ENCODE measurements at places on chromosomes 6 and 20. TPM values are rescaled to one million over a fixed set of nuclear protein-coding genes. Genes with fewer than 3 reads are reported as not detected.

The MUC21 gene
- not detected for total RNA-seq

The SMIM8 gene
- total RNA-seq = 2.5 TPM

The CCNC gene
- 54.4 TPM for total RNA-seq

The ERGIC3 gene
- 396 TPM for total RNA-seq

The PRIM2 gene
- total RNA-seq = 7.8 TPM

The PBOV1 gene
- total RNA-seq = not detected

The RAET1L gene
- total RNA-seq = not detected

The LIME1 gene
- 7.3 TPM for total RNA-seq

The RAET1E gene
- total RNA-seq = 0.49 TPM

The SNAP25 gene
- total RNA-seq = not detected

The SLC26A8 gene
- not detected for total RNA-seq

The TMC2 gene
- total RNA-seq = not detected

The C6orf141 gene
- not detected for total RNA-seq

The WFDC5 gene
- not detected for total RNA-seq

The SIRPB2 gene
- not detected for total RNA-seq

The NMBR gene
- not detected for total RNA-seq

The SYNDIG1 gene
- not detected for total RNA-seq

The NT5E gene
- 55.4 TPM for total RNA-seq

The METTL24 gene
- not detected for total RNA-seq

The BTNL2 gene
- total RNA-seq = not detected

The PAK1IP1 gene
- 10.5 TPM for total RNA-seq

The RNF217 gene
- 9.7 TPM for total RNA-seq

The KHDRBS2 gene
- not detected for total RNA-seq

The CD40 gene
- total RNA-seq = 7.8 TPM

The CFAP61 gene
- not detected for total RNA-seq

The MCHR2 gene
- not detected for total RNA-seq

The ANGPT4 gene
- not detected for total RNA-seq

The RAMACL gene
- 0.72 TPM for total RNA-seq

The IL17A gene
- total RNA-seq = not detected

The HMGCLL1 gene
- total RNA-seq = not detected

The RALGAPB gene
- 16.2 TPM for total RNA-seq

The NCOA3 gene
- 29.4 TPM for total RNA-seq

The HAO1 gene
- total RNA-seq = not detected

The SLC16A10 gene
- not detected for total RNA-seq

The CDSN gene
- not detected for total RNA-seq

The MMP24 gene
- total RNA-seq = 0.16 TPM

The BIRC7 gene
- not detected for total RNA-seq

The OOEP gene
- not detected for total RNA-seq

All from cardiac atrium fibroblast (primary cell).